CMK (cell line): ENCODE measurements at places on chromosomes 12 and 14.
A peak's percentile ranks its signal among the peaks of the same experiment; 100 is the strongest.

GRCh38 chr14:51697848-51698247 lies 46.1 kb downstream of the FRMD6 start:
- no peak for DNase-seq

DNA sequence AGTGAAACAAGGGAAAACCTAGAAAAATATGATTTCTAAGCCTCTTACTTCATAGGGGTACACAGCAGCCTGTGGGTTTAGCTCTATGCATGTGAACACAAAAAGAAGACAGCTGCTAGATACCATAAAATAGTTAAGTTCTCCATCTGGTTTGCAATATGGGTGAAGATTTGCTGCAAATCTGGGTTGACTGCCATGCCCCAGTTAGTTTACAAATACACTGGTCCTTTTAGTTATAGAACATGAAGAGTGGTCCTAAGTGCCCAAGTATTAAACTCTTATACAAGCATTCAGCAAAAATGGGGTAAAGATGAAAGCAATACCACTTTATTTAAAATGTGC lies 176.1 kb downstream of the AEBP2 start:
- DNase-seq: no peak

- no peak for DNase-seq
These were observed 57.7 kb downstream of the ATP2A2 start for GRCh38 chr12:110338754-110339153.

GRCh38 chr12:46835785-46836184 lies 10.0 kb upstream of the SLC38A4 start:
- DNase-seq: no peak

GRCh38 chr12:15712823-15713660 lies 76.1 kb downstream of the EPS8 start:
- DNase-seq: no peak

GRCh38 chr14:104925855-104926609 lies 1.4 kb downstream of the PLD4 start:
- DNase-seq: no peak

- no peak for DNase-seq
These were observed 55.1 kb downstream of the LRRC74A start for GRCh38 chr14:76881348-76881747.

DNA sequence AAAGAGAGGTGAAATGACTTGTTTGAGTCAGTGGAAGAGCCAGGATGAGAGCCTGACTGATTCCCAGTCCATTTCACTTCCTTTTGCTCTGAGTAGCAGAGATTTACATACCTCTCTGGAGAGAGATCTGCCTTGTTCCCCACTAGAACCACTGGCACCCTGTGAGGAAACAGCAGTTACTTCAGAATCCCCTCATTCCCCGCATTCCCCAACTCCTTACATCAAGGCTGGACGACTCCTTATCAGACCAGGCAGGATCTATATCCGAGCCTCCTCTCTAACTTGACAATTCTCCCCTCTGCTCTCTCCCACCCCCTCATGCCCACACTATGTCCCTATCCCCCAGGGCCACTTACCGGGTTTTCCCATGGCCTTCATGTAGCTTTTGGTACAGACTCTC lies 3.7 kb downstream of the RHEBL1 start:
- no peak for DNase-seq

GRCh38 chr14:97490521-97491070 lies 693.4 kb downstream of the VRK1 start:
- no peak for DNase-seq

DNA sequence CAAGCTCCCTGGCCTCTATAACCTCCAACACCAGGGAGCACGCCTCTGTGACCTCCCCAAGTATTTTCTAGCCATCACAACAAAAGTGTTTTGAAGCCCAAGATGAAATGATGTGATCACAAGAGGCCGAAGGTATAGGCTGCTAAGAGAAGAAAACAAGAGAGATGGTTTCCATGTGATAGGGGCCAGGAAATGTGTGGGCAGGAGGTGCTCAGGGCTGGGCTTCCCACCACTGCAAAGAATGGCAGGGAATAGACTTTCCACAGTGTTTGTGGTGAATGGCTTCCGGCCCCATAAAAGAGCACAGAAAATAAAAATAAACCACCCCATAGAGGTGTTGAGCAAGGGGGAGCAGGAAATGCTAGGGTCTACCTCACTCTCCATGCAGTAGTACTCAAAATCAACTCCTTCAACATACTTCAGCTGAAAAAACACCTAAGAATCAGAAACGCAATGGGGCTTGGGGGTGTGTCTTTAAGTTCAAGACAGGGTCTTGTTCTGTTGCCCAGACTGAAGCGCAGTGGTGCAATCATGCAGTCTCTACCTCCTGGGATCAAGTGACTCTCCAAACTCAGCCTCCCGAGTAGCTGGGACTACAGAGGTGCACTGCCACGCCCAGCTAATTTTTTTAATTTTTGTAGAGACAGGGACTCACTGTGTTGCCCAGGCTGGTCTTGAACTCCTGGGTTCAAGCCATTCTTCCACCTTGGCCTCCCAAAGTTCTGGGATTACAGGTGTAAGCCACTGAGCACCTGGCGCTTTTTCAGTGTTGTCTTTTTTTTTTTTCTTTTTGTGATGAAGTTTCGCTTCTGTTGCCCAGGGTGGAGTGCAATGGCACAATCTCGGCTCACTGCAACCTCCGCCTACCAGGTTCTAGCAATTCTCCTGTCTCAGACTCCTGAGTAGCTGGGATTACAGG lies 27.1 kb downstream of the DAD1 start:
- DNase-seq: peak; percentile 54

DNA sequence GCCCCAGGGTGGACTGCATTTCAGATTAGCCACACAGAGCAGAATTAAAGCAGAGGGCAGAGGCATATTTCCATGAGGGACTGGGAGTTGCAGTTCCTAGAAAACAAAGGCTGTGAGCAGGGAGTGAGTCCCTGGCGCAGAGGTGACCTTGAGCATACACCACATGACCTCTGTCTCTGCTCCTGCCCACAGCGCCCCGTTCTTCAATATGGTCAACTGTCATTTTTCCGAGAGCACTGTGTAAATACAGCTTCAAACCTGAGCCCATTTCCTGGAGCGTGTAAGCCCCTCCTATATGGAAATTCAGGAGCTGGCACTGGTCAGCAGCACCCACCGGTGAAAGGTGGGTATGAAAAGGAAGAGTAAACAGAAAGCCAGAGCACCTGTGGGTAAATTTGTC lies 192.2 kb upstream of the PELI2 start:
- DNase-seq: no peak

DNA sequence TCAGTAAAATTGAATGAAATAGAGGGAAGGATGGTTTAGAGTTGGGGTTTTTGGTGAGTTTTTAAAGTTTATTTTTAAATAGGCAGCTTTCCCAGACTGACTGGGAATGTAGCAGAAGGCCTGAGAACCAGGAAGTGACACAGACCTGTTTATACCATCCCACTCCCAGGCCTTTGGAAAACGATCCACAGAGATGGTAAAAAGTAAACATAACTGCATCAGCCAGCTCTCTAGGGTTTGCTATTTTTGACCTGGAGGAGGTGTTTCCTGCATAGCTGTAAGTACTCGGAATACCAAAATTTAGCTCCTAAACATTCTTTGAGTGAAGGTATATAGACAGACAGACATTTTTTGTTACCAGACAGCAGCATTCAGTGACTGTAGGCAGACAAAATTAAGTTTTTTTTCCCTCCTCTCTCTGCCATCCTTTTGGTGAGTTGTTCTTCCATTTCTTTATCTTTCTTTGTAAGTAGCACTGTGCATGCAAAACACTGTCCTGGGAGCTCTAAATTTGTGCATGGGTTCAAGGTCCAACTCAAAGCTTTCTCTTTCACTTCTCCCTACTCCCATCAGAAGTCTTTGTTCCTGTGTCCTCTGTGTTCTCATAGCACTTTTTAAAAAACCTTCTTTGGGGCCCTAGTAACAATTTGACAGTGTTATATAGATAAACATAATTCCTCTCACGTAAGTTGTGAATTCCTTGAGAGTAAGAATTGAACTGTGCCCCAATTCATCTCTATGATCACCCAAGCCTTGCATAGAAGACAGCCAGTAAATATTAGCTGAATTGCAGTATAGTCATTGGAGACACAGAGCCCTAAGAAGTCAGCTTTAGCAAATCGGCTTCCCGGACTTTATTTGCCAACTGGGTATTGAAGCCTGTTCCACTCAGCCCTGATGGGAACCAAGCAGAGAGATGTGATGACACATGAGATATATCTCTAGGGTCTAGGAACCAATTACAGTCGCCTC lies 37.4 kb downstream of the SUSD6 start:
- DNase-seq: no peak

DNA sequence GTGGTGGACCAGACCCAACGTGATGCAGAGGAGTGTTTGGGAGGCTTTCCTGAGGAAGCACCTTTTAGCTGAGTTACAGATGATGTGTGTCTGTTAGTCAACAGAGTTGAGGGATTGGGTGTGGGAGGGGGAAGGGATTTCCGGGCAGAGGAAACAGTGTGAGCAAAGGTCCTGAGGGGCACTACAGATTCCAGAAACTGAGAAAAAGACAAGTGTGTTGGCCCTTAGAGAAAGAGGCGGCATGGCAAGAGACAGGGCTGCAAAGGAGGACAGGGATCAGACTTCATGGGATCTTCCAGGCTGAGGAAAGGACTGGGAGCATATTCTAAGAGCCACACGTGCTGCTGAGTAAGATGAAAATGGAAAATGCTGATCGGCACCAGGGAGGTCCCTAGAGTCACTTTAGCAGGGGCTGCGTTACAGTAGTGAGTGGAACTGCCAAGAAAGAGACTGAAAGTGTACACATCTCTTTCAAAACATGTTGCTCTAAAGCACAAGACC lies 9.4 kb upstream of the RPS6KL1 start:
- no peak for DNase-seq

GRCh38 chr14:100749967-100750597 lies 23.4 kb downstream of the DLK1 start:
- no peak for DNase-seq

- no peak for DNase-seq
These were observed 217.0 kb downstream of the BCL11B start for GRCh38 chr14:99055019-99055418.

DNA sequence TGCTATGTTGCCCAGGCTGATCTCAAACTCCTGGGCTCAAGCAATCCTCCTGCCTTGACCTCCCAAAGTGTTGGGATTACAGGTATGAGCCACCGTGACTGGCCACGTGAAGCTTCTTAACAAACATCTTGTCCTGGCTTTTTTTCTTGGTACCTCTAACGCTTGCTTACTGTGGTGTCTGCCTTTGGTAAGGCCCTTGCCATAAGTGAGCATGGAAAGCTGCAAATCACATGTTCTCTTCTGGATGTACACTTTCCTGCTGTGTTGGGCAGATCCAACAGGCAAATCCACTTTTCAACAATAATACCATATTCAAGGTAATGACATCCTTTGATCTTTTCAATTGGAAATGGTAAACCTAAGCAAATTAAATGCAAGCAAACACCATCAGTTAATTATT lies 54.6 kb downstream of the ARF6 start:
- DNase-seq: no peak

- DNase-seq: no peak
These were observed 93.3 kb downstream of the CALM1 start for GRCh38 chr14:90489916-90490719.

- no peak for DNase-seq
These were observed 4.4 kb downstream of the MSRB3 start for GRCh38 chr12:65282840-65283239.

- no peak for DNase-seq
These were observed 43.0 kb downstream of the PPM1H start for GRCh38 chr12:62891805-62892549.

GRCh38 chr14:34199585-34199984 lies 248.7 kb upstream of the EGLN3 start:
- no peak for DNase-seq

- no peak for DNase-seq
These were observed 66.6 kb downstream of the SINHCAF start for GRCh38 chr12:31259136-31259886.

- DNase-seq: no peak
These were observed 411.0 kb upstream of the OR4E1 start for GRCh38 chr14:22084393-22085281.

GRCh38 chr12:1883513-1883912 lies 34.9 kb downstream of the CACNA2D4 start:
- DNase-seq: no peak

- DNase-seq: peak; percentile 17
These were observed 19.6 kb downstream of the NINJ2 start for GRCh38 chr12:643475-644302.

- DNase-seq: no peak
These were observed 1006.4 kb upstream of the TMEM132C start for GRCh38 chr12:127260531-127260930.

GRCh38 chr14:87229131-87229530 lies 763.9 kb downstream of the GALC start:
- no peak for DNase-seq

DNA sequence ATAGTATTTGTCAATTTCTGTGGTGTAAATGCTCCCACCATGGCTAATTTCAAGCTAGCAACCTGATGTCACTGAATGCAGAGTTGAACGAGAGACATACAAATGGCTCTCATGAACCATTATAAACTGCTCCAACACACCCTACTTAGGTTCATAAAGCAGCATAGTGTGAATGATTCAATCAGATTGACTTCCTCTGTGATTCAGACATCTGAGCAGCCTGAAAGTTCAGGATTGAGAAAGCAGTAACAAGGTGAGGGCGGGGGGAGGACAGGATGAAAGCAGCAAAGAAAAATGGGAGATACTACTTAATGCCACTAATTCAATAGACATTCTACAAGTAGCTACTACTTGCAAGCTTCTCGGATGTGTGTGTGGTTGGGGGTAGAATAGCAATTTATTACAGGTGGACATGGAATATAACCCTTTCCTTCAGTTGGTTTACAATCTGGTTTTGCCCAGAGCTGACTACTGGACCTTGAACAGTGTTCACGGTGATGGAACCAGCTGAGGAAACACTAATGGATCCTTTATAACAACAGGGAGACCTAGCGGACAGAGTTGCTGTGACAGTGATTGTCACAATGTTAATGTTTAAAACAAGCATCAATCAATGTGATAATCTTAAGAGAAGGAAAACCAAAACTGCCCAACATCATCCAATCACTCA lies 52.5 kb upstream of the PELI2 start:
- no peak for DNase-seq

GRCh38 chr14:91402771-91403600 lies 14.6 kb downstream of the CCDC88C start:
- no peak for DNase-seq
